ENCODE measurements at places on chromosomes 7 and 10.

DNA sequence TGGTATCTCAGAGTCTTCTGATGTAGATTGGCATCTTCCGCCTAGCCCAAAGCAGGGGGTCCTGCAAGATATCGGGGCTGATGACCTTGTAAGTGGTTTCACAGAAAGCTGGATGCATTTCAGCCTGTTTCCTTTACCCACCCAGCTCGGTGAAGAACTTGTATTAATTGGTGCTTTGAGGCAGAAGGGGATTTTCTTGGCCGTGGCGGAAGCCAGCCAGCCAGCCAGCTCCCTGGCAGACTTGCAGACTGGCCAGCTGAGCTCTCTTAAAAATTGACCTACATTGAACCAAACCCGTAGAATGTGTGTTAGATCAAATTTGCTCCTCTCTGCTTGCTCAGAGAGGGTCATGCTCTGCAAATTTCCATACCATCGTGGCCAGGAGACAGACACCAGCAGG lies 218.4 kb downstream of the ADAM12 start:
- H3K27me3 ChIP-seq: no peaks in the 10 kb centered on the region
- H3K4me3 ChIP-seq: no peak overlapping the region
- no peak for DNase-seq
- no peaks in the 10 kb centered on the region for H3K36me3 ChIP-seq
- no peak overlapping the region for H3K27ac ChIP-seq

DNA sequence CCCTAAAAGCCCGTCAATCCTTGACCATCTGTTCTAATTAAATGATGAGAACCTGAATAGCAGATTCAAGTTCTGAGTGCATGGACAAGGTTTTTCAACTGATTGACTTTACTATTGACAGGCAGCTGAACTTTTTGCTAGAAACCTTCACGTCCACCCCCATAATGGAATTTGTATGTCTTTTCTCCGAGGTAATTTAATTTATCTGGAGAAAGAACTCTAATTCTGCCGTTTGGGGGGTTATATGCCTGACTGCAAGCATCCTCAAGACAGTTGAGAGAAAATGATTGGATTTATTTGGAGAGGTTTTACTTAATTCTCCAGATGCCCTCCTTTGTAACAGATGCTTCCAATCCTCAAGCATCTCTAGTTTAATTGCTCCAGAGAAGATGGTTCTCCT lies 1053.4 kb upstream of the AUTS2 start:
- H3K4me3 ChIP-seq: no peak overlapping the region
- no peaks in the 10 kb centered on the region for H3K27me3 ChIP-seq
- H3K27ac ChIP-seq: no peak overlapping the region
- no peak for DNase-seq

DNA sequence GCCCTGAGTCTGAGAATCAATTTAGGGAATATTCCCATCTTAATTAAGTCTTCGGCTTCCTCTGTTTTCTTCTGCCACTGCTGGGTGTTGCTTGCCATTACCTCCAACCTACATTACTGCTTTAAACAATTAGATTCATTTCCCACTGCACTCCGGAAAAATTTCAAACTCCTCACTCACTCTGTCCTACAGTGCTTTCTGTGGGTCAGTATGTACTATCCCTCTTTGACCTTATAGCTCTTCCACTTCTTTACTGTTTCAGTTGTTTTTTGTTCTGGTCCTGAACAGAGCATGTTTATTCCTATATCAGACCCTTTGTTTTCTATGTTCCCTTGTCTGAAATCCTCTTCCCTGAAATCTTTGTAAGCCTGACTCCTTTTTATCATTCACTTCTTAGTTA lies 160.6 kb downstream of the MAGI2 start:
- H3K27me3 ChIP-seq: no peaks in the 10 kb centered on the region
- no peak for DNase-seq
- H3K36me3 ChIP-seq: no peaks in the 10 kb centered on the region
- H3K4me3 ChIP-seq: no peak overlapping the region
- H3K4me1 ChIP-seq: no peaks in the 10 kb centered on the region

GRCh38 chr7:158311791-158312190 lies 275.8 kb downstream of the PTPRN2 start:
- H3K27ac ChIP-seq: no peak overlapping the region
- H3K36me3 ChIP-seq: no peaks in the 10 kb centered on the region

DNA sequence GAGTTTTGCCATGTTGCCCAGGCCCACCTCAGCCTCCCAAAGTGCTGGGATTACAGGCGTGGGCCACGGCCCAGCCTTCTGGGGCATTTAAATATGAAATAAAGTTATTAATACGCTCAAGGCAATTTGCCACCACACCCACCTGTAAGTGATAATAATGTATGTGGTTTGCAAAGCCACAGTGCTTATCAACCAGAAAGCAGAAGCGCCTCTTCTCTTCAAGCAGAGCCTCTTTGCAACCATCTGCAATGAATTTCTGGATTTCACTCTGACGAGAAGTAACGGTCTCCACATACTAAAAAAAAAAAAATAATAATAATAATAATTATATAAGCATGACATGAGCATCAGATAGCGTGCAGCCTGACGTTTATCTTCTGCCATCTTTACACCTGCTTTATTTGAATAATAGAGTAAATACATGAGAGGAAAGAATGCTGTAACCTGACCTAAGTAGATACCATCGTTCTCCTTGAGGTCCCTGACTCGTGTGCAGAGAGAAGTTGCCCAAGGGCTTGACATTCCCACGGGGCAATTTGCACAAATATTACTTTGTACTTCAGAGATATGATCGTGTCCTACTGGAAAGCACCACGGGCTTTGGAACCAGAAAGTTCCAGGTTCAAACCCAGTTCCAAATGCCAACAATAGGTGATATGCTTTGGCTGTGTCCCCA lies 34.0 kb downstream of the BRI3 start:
- no peak overlapping the region for H3K27ac ChIP-seq
- no peaks in the 10 kb centered on the region for H3K4me1 ChIP-seq
- DNase-seq: no peak

DNA sequence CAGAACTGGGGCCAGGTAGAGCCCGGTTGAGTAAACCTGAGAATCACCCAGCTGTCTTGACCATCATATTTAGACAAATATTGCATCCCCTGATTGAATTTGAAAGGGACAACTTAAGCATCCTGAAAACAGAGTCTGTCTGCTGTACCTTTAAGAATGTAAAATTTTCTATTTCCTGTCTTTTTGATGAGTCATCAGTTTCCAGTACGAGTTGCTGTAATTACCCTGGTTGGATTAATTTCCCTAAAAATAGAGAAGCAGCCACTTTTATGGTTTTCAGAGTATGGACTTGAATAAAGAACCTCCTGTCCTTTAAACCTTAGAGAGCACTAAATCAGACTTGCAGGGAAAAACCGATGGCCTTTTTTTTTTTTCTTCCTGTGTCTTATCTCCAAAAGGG lies 164.6 kb upstream of the SH2B2 start:
- no peaks in the 10 kb centered on the region for H3K27me3 ChIP-seq
- peak overlapping the region; percentile 79 for H3K27ac ChIP-seq
- peaks cover 13% of the 10 kb centered on the region for H3K4me1 ChIP-seq
- H3K36me3 ChIP-seq: no peaks in the 10 kb centered on the region

DNA sequence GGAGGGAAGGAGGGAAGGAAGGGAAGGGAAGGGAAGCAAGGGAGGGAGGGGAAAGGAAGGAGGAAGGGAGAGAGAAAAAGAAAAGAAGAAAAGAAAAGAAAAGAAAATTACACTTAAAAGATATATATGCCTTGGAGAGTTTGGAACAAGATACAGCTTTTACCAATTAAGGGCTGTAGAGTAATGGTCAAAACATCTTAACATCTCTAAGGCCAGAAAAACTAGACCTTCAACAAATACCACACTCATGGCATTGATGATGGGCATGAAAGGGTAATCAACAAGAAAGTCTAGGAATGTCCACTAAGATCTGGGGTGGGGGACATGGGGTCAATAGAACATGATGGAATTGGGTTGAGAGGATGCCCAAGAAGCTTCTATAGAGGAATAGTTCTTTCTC lies 74.5 kb downstream of the CREB3L2 start:
- peaks cover 12% of the 10 kb centered on the region for H3K4me1 ChIP-seq
- no peak overlapping the region for H3K27ac ChIP-seq
- DNase-seq: no peak

GRCh38 chr10:71613261-71613777 lies 106.3 kb downstream of the C10orf105 start:
- no peaks in the 10 kb centered on the region for H3K27me3 ChIP-seq
- peak overlapping the region; percentile 73 for H3K27ac ChIP-seq
- H3K36me3 ChIP-seq: no peaks in the 10 kb centered on the region
- H3K4me3 ChIP-seq: no peak overlapping the region
- peak; percentile 68 for DNase-seq

DNA sequence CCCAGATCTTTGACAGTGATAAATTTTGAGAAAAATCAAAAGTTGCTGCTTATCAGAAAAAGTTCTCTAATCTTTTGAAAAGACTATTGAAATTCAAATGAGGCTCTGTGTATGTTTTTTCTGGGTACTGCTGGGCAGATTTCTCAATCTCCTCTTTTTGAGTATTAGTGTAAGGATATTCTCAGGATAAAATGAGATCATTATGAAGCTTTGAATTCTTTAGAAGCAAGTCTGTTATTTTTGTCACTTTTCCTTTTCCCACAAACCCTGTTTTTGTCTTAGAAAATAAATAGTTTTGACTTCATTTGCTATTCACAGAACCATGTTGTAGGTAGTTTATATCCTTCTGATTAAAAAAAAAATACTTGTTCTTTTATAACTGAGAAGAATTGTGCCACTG lies 7.9 kb downstream of the STAM start:
- H3K36me3 ChIP-seq: no peaks in the 10 kb centered on the region
- no peaks in the 10 kb centered on the region for H3K4me1 ChIP-seq
- no peak overlapping the region for H3K27ac ChIP-seq
- no peak for DNase-seq

DNA sequence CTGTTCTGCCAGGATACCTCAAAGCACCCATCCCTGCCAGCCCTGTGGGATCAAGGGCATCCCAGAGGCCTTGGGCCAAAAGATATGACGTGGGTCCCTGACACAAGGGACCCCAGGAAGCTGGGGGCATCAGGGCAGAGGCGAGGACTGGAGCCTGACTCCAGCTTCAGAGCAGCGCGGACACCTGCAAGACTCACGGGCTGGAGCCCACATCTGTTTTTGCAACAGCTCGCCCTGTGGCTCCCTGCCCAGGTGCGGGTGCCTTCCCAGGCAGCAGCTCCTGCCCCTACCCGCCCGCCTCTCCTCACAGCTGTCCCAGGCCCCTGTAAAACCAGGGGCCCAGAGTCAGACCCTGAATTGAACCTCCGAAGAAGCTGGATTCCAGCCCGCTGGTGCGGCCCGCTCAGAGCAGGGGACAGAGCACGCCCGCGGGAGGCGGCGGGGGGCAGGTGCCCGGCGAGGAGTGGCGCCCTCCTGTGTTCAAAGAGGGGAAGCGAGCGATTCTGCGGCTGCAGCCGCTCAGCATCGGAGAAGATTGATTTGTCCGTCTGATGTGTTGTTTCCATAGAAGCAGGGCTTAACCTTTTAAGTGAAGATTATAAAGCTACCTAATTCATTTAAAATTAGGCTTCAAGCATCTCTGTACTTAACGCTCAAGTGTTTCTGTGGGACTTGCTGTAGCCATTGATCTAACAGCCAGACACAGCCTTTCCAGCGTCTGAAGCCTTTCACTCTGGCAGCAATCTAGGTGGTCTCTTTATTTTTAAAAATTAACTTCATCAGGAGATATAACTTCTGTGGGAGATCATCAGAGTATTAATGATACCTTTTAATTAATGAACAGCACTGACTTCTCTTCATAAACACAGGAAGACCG lies 88.4 kb downstream of the BEND7 start:
- peaks cover 35% of the 10 kb centered on the region for H3K27me3 ChIP-seq
- H3K4me1 ChIP-seq: peaks cover 15% of the 10 kb centered on the region
- H3K36me3 ChIP-seq: no peaks in the 10 kb centered on the region
- H3K4me3 ChIP-seq: peak overlapping the region; percentile 28
- no peak overlapping the region for H3K27ac ChIP-seq
- DNase-seq: peak; percentile 71

DNA sequence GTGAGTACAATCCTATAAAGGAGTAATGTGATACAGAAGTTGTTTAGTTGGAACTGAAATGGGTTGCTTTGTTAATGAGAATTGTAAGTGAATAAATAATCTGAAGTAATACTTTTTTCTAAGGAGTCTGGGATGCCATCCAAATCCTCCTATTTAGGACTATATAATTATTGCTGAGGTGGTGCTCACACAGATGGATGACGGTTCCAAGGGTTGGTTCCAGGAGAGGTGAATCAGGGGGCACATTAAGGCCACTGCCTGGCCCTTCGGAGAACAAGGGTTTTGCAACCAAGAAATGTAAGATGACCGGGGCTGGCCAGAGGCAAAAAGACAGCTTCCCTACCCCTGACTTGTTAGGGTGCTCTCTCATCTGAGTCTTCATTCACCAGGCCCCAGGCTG lies 352.7 kb downstream of the PHTF2 start:
- no peak overlapping the region for H3K27ac ChIP-seq
- no peaks in the 10 kb centered on the region for H3K4me1 ChIP-seq
- no peak for DNase-seq
- H3K36me3 ChIP-seq: no peaks in the 10 kb centered on the region
- H3K4me3 ChIP-seq: no peak overlapping the region

DNA sequence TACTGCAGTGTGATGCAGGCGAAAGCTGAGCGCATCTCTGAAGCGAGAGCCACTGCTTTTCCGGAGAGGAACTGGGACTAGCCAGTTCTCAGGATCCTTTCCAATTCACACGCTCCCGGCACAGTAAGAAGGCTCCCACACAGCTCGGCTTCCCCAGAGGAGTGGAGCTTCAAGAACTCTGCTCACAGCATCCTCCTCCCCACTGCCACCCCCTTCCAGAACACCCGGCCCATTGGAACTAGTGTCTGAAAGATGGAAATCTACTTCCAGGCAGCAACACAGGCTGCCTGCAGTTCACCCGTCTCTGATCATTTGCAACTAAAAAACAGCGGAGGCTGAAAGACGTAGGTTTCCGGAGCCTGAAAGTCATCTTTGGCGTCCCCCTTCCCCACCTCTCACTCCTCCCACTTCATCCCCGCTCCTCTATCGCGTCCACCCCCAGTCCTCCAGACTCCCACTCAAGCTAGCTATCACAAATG lies at the start of gene DGKB:
Gene DGKB (minus strand): TSS at position 163 of the 479 bp plus-strand sequence.
- H3K27ac ChIP-seq: peak within 1 kb of the TSS; percentile 70
- H3K36me3 ChIP-seq: no peaks in the 10 kb centered on the region
- DNase-seq: peak; percentile 6
- peak within 1 kb of the TSS; percentile 30 for H3K4me3 ChIP-seq

- H3K4me1 ChIP-seq: no peaks in the 10 kb centered on the region
- no peak overlapping the region for H3K4me3 ChIP-seq
- no peak for DNase-seq
- no peaks in the 10 kb centered on the region for H3K27me3 ChIP-seq
- no peak overlapping the region for H3K27ac ChIP-seq
Measured at GRCh38 chr7:47303014-47303694, 278.8 kb downstream of the TNS3 start.

DNA sequence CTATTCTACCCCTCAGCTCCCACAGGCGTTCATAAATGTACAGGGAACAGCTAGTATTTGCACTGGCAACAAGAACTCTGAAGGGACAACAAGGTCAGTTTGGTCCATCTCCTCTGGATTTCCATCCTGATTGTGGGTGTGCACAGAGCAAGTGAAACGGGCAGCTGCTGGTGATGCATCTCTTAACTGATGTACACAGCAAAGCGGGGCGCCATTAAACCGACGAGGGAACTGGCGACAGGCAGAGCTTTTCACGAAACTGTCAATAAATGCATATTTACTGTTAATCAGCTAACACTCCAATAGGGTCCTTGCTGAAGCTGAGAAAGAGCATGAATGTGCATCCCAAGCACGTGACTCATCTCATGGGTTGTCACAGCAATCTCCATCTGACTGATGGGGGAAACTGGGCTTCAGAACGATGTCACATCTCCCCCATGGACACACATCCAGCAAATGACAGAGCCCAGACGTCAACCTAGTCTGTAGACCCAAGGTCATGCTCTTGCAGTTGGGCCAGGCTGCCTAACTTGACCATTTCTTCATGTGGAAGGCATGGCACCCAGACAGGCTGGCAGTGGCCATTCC lies 54.2 kb downstream of the FAM53B start:
- no peak overlapping the region for H3K27ac ChIP-seq
- no peaks in the 10 kb centered on the region for H3K4me1 ChIP-seq
- no peaks in the 10 kb centered on the region for H3K36me3 ChIP-seq
- H3K4me3 ChIP-seq: no peak overlapping the region

Measured in transverse colon (tissue), 4 donors.